ENCODE measurements at places on chromosomes 16 and 17.

GRCh38 chr17:8468980-8469379, 33.3 kb downstream of the NDEL1 start:
- DNase-seq, result no peak

DNA sequence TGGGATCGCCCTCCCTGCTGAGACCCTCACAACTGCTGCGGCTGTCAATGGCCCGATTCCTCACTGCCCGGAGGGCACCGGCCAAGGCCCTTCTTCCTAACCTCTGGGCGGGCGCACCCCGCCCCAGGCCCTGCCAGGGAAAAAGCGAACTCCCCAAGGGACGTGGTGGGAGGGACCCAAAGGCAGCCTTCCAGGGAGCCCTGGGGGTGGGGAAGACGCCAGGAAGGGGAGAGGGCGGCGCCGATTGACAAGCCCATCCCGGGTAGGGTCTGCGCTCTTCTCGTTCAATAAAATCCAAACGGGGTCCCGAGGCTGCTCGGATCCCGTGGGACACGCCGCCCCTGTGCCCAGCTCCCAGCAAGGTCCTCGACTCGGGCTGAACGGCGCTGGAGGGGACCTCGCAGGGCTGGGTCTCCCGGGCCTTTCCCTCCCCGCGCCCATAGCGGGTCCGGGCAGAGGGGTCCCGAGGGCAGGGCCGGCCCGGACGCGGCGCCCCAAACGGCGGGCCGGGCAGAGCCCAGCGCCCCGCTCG, 416 bp downstream of the KIFC3 start:
- DNase-seq, result peak; percentile 32

DNA sequence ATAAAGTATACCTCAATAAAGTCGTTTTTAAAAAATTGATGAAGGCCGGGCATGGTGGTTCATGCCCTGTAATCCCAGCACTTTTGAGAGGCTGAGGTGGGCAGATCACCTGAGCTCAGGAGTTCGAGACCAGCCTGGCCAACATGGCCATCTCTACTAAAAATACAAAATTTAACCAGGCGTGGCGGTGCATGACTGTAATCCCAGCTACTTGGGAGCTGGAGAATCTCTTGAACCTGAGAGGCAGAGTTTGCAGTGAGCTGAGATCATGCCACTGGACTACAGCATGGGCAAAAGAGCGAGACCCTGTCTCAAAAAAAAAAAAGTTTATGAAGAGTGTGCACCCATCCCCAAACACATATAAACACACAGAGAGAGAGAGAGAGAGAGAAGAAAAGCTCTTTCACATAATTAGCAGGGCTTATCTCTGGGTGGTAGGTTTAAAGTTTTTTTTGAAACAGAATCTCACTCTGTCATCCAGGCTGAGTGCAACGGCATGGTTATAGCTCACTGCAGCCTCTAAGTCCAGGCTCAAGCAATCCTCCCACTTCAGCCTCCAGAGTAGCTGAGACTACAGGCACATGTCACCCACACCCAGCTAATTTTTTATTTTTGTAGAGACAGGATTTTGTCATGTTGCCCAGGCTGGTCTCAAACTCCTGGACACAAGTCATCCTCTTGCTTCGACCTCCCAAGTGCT, 3.0 kb downstream of the SREBF1 start:
- DNase-seq, result no peak

DNA sequence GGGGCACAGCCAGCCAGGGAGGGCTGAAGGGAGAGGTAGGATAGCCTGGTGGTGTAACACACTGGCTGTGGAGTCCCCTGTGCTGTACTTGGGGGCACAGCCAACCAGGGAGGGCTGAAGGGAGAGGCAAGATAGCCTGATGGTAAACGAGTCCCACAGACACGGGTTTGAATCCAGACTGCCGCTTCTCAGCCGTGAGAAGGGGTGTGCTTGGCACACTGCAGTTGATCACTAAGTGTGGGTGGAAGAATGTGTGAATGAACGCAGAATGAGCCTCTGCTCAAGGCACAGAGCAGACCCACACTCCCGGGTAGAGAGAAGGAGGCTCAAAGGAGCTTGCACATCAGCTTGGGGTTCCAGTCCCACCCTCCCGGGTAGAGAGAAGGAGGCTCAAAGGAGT, 71.4 kb downstream of the TIMM22 start:
- DNase-seq, result no peak

DNA sequence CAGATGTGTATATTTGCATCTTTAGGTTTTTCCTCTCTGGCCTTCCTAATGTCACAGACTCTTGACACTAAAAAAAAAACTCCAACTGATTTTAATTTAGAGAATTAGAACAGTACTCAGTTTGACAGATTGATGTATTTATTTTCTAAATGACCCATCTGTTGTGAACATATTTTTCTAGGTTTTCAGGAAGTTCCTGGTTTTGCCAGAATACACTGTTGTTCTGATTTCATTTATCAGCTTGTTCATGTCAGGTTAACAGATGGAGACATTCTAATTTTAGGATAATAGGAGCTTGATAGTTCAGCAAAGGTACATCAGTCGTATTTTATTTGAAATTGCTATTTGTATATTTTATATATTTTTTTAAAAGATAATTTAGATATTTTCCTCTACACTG, 133.4 kb downstream of the TANC2 start:
- no peak for DNase-seq
